HuH-7 (cell line): ENCODE measurements at places on chromosomes 2 and 18.

DNA sequence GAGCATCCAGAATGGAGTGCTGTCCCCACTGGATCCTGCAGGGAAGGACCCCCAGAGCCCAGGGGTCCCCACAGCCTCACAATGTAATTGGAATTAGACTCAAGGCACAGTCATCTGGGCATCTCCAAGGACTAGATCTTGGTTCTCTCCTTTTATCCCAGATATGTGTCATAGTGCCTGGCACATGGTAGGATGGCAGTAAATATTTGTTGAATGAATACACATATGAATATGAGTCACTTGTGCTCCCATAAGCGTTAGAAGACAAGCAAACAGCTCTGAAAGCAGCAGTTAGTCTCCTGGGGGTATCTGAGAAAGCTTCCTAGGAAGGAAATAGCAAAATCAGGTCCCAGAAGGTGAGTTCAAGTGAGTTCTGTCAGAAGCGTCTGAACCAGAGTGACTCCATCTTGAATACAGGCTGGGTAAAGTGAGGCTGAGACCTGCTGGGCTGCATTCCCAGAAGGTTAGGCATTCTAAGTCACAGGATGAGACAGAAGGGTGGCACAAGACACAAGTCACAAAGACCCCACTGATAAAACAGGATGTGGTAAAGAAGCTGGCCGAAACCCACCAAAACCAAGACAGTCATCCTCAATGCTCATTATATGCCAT is 234.1 kb upstream of the ID2 start:
- DNase-seq = no peak

DNA sequence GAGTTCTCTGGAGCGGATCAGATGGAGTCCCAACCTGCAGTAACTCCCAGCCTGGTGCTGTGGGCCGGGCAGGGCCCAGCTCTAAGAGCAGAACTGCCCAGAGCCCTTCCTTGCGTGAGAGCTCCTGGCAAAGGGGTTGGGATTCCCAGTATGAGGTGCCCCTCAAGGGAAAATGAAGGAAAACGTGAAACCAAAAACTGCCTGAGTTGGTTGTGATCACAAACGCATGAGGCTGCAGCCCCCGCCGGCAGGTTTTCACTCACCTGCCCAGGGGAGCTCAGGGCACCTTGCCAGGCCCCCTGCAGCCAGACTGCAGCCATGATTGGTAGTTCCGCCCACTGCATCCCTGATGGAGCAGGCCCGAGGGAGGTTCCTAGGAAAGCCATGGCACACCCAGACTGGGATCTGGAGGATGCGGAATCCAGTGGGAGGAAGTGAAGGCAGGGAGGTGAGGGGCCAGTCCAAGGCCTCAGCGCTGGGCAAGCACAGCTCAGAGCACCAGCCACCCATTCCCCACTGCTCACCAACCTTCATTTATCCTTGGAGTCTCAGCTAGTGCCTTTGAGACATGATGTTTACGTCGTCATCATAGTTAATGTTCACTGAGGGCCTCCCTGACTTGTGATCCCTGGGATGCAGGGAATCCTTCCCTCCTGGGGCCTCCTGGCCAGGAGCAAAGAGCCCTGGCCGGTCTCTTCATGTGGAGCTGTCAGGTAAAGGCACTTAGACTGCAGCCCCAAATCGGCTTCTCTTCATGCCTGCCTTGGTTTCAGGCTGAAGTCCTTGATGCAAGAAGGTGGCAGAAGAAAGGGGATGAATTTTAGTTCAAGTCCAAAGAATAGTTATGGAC is 103.2 kb downstream of the INHBB start:
- DNase-seq = no peak

DNA sequence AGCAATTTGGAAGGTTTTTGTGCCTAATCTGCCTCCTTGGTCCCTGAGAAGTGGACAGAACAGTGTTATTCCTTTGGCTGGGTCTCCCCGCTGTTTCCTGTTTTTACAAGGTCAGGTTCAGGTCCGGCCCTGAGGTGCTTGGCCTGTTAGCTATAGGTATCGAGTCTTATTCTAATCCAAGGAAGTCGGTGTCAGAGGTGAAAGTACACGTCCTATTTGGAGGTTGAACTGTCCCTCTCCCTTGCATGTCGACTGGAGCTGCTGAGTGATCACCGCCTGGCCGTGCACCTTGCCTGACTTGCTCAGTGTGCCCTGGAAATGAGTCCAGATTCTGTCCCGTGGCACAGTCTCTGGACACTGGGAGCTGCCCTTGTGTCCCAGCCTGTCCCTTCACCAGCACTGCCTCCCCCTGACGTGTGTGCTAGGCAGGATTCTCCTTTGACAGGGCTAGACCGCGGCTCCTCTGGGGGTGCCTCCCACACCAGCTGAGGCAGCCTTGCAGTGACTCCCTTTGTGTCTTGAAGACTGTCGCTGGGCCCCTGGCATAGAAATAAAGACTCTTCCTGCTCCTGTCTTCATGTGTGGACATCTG is 65.7 kb upstream of the RBM44 start:
- no peak for DNase-seq

GRCh38 chr2:195594919-195595694 is 61.9 kb upstream of the SLC39A10 start:
- DNase-seq = no peak

- DNase-seq = no peak
Observed at GRCh38 chr2:6876309-6876708, 1.3 kb upstream of the RSAD2 start.

DNA sequence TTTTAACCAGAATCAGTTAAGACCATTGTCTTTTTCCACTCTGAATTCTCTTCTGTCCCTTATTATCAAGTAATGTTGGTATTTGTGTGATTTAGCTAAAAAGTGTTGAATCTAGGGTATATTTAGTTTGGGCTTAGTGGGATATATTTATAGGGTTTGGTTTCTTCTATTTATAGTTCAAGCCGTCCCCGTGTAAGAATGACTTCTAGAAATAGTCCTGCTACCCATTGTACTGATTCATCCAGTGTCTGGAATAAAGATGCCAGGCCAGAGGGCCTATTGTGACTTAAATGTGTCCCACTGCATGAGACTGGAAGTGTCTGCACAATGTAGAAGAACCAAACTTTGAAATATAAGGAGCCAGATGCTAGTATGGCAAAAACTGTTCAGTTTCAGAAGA is 364.8 kb downstream of the TNS1 start:
- DNase-seq = no peak

- DNase-seq = no peak
Observed at GRCh38 chr2:25043241-25043867, 1.5 kb downstream of the EFR3B start.
